ENCODE measurements at places on chromosomes 13 and 19. TPM values are rescaled to one million over a fixed set of nuclear protein-coding genes. Genes with fewer than 3 reads are reported as not detected.

GPR12 gene
- total RNA-seq: not detected

C13orf42 gene
- not detected for total RNA-seq

CLDN10 gene
- total RNA-seq: not detected

PSG1 gene
- total RNA-seq: not detected

STOML3 gene
- total RNA-seq: not detected

CEACAM20 gene
- not detected for total RNA-seq

LIM2 gene
- not detected for total RNA-seq

Measured in cardiac septum (tissue), 1 donor.